ENCODE measurements at places on chromosomes 16 and 17.

GRCh38 chr16:57031156-57031555 lies 41.8 kb downstream of the NLRC5 start:
- peaks cover 54% of the 10 kb centered on the region for H3K36me3 ChIP-seq
- DNase-seq = no peak
- H3K4me1 ChIP-seq = peaks cover 81% of the 10 kb centered on the region
- H3K27ac ChIP-seq = no peak overlapping the region
- no peaks in the 10 kb centered on the region for H3K27me3 ChIP-seq
- H3K4me3 ChIP-seq = no peak overlapping the region

DNA sequence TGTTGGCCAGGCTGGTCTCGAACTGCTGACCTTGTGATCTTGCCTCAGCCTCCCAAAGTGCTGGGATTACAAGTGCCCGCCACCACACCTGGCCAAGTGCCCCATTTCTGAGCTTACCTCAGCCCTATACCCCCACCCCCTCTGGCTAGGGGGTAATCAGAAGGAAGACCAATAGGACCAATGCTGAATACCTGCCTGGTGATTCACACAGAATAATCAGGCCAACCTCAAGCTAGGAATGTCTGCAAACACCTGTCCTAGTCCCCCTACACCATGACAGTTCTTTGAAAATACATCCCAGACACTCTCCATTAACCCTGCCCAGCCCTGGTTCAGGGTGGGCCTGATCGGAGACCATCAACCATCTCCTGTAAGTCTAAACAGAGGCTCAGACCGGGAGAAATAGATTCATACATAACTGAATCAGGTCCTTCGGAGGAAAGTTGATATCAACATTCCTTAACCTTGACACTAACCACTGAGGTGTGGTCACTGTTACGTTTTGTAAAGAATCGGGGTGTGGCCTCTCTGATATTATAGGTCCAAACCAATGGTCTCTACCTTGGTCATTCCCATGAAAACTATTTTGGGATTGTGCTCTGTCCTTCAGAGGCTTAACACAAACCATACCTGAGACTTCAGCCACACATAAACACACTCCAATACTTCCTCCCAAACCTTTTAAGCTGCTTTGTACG lies 130.8 kb downstream of the GAS7 start:
- H3K27me3 ChIP-seq = no peaks in the 10 kb centered on the region
- H3K4me3 ChIP-seq = no peak overlapping the region
- no peaks in the 10 kb centered on the region for H3K36me3 ChIP-seq
- no peak for DNase-seq
- peaks cover 6% of the 10 kb centered on the region for H3K4me1 ChIP-seq
- no peak overlapping the region for H3K27ac ChIP-seq

DNA sequence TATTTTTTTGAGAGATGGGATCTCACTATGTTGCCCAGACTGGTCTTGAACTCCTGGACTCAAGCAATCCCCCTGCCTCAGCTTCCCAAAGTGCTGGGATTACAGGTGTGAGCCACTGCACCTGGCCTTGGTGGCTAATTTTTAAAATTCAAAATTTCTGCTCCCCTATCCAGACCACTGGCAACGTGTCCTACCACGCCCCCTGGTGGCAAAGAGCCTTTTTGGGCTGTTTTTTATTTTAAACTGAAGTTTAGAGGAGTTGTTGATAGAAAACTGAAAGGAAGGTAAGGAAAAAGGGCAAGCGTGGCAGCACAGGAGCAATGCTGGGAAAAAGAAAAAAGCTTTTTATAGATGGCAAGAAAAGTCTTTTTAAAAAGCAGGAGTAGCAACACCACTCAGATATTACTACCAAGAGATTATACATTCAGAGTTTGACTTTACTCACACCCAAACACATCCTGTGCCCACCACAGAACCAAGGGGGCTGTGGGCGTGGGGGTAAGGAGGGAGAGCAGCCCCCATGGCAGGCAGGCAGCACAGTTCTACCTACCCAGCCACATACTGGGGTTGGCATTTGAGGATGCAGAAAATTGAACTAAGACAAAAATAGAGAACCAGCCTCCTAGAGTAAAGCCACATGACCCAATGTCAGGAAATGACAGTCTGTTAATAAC lies 4.2 kb upstream of the MXRA7 start:
- H3K4me3 ChIP-seq = no peak overlapping the region
- peaks cover 37% of the 10 kb centered on the region for H3K4me1 ChIP-seq
- peak overlapping the region; percentile 57 for H3K27ac ChIP-seq
- DNase-seq = peak; percentile 82
- peaks cover 30% of the 10 kb centered on the region for H3K36me3 ChIP-seq

DNA sequence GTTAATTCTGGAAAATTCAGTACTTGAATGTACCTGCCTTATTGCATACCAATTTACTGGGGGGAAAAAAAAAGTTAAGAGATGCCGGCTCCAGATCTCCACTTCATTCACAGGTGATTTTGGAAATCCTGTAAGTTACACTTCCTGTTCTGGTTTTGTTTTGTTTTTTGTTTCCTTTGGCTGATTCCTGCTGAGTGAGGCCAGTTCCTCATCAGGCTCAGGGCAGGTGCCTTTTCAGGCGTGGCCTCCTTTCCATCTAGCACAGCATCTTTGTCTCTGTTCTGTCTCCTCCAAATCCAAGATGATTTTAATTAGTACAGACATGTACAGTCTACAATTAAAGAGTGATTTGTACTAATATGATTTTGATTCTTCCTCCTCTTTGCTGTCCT lies 19.2 kb downstream of the CYB561 start:
- no peak overlapping the region for H3K27ac ChIP-seq
- H3K4me1 ChIP-seq = peaks cover 32% of the 10 kb centered on the region
- no peak for DNase-seq
- no peaks in the 10 kb centered on the region for H3K36me3 ChIP-seq
- H3K27me3 ChIP-seq = no peaks in the 10 kb centered on the region

GRCh38 chr16:4410335-4411075 lies 5.9 kb downstream of the CORO7 start:
- H3K27ac ChIP-seq = no peak overlapping the region
- H3K36me3 ChIP-seq = peaks cover 72% of the 10 kb centered on the region
- no peaks in the 10 kb centered on the region for H3K27me3 ChIP-seq
- H3K4me3 ChIP-seq = no peak overlapping the region
- peaks cover 43% of the 10 kb centered on the region for H3K4me1 ChIP-seq

DNA sequence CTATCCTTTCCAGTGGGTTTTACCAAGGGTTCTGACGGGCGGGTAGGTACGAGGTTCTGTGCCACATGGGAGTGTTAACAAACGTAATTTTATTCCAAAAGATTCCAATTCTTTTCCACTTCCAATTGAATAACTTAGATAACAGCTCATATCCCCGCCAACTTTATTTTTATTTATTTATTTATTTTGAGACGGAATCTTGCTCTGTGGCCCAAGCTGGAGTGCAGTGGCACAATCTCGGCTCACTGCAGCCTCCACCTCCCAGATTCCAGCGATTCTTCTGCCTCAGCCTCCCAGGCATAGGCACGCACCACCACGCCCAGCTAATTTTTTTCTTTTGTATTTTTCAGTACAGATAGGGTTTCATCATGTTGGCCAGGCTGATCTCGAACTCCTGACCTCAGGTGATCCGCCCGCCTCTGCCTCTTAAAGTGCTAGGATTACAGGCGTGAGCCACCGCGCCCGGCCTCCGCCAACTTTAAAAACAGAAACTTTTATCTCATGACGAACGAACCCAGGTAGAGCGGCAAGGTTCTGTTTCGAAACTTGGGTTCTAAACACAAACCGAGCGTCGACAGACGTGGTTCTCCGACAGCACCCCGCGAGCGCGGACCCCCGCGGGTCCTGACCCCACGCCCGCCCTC lies 613 bp downstream of the ECI1 start:
- peaks cover 10% of the 10 kb centered on the region for H3K36me3 ChIP-seq
- no peaks in the 10 kb centered on the region for H3K27me3 ChIP-seq
- H3K4me1 ChIP-seq = peaks cover 8% of the 10 kb centered on the region
- peak overlapping the region; percentile 76 for H3K27ac ChIP-seq
- no peak for DNase-seq
- peak overlapping the region; percentile 65 for H3K4me3 ChIP-seq

GRCh38 chr17:1000597-1001461 lies 3.9 kb downstream of the TIMM22 start:
- H3K36me3 ChIP-seq = peaks cover 27% of the 10 kb centered on the region
- no peak overlapping the region for H3K27ac ChIP-seq
- DNase-seq = no peak
- no peaks in the 10 kb centered on the region for H3K27me3 ChIP-seq
- no peak overlapping the region for H3K4me3 ChIP-seq

All from CD8-positive, alpha-beta memory T cell (primary cell).